ENCODE measurements at places on chromosomes 5 and 9.

DNA sequence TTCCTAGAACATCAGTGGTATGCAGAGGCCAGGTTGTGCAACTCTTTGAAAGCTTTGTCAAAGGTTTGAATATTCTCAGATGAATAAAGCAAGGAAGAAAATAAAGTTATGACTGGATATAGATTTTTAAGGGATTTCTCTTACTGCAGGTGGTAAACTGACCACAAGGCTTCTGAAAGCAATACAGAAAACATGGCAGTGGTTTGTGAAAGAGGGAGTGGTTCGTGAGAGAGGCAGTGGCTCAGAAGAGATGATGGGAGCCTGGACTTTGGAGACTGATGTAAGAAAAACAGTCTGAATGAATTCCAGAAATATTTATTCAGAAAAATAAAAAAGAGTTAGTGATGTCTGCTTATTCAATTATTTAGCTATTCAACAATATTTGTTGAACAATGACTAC is 380.4 kb upstream of the CTNND2 start:
- DNase-seq = no peak

- DNase-seq = no peak
Observed at GRCh38 chr5:135319458-135319857, 79.6 kb downstream of the MACROH2A1 start.

GRCh38 chr5:59423021-59423420 is 470.5 kb downstream of the PDE4D start:
- DNase-seq = no peak

GRCh38 chr9:4936277-4936676 is 48.8 kb upstream of the JAK2 start:
- no peak for DNase-seq

- DNase-seq = no peak
Observed at GRCh38 chr9:110802416-110803035, 133.9 kb downstream of the MUSK start.
